ENCODE measurements at places on chromosomes 3 and 15.

DNA sequence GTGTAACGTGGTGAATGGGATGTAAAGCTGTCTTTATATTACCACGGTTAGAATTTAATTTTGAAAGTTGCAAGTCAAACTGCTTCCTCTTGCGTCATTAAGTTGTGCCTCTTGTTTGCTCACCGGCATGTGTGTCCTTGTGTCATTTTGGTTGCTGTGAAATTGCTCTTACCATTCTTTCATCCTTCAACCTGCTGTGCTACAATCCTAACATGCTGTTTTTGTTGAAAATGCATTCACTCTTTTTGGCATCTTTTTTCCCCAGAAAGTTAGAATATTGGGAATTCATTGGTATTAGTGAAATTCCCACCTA is 164.7 kb downstream of the PGPEP1L start:
- no peak for DNase-seq

DNA sequence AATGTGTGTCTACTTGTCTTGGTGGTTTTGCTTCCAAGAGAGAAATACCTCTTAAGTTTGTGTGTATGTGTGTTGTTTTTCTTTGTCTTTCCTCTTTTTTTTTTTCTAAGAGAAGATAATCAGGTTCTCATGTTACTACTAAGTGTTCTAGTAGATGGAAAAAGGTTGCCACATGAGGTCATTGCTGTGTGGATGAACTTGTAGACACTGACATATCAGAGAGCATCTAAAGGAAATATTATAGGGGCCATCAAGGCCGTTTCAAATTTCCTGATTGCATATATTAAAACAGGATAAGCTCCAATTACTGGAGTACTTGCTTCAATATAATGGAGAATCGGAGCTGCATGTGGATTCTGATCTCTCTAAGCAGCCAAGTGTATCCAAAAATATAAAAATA is 747.5 kb downstream of the NR2F2 start:
- no peak for DNase-seq

DNA sequence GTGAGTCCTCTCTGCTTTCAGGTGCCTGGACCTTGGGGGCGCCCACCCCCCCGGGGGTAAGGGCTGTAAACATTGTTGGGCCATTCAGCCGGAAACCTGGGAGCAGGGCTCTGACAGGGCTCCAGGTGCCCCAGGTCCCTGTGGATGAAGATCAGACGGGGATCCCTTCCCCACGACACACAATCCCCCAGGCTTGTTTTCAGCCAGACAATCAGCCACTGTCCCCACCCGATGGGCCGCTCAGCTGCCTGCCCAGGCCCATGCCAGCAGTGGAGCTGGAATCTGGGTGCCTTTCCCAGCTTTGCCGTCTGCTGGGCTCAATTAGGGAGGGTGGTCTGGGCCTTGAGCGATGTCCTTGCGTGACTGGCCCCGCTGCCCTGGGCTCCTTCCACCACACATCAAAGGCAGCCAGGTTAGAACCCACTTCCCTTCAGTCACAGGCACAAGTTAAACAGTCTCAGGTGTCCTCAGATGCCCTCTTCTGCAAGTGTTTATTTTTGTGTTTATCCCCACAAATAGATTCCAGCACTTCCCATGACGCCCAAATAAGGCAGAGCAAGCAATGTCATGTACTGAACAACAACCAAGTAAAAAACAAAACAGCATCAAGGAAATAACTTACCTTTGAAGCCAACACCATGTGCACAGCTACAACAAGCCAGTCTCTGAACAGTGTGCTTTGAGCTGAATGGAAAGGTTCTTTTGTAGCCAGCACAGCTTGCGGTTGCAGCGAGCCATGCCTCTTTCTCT is 77.0 kb upstream of the ALDH1A3 start:
- no peak for DNase-seq

DNA sequence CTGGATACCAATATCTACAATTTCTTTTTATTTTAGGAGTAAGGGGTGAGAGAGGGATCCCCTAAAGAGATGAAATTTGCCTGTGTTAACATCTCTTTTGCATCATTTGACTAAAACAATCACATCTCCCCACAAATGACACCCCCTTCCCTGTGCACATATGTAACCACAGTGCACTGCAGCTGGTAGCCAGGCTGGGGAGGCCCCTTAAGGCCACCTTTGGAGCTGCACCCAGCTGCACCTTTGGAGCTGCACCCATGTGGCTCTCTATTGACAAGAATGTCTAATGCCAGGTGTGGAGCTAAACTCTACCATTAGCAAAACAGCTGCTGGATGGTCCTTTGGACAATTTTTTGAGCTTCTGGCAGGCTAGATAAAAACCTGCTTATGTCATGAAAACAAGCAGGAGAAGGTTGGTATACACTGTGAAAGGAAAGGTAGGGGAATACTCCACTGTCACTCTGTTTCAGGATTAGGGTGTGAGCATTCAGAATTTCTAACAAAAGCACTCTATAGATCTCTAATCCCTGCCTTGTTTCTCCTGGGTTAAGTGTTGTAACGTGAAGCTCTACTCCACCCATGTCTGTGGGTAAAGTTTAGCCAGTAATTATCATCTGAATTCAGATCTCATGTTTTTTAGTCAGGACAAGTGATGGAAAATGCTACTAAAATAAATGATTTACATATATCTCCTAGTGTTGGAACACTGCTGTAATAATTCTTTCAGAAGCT is 52.1 kb downstream of the TFG start:
- no peak for DNase-seq

DNA sequence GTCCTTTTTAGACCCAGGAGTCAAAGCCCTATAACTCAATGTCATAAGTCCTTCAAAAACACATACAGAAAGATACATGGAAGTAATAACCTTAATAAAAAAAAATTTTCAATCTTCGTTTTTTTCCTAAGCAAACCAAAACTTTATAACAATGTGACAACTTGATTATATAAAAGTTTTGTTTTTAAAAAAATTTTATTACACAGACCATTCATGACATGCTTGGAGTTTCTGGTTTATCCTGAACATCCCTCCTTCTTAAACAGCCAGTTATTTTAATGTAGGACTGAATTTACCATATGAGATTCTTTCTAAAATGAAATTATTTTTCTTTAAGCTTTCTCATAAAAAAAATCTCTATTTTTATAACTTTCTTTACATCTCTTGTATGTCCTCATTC is 30.7 kb downstream of the IQCF6 start:
- no peak for DNase-seq

DNA sequence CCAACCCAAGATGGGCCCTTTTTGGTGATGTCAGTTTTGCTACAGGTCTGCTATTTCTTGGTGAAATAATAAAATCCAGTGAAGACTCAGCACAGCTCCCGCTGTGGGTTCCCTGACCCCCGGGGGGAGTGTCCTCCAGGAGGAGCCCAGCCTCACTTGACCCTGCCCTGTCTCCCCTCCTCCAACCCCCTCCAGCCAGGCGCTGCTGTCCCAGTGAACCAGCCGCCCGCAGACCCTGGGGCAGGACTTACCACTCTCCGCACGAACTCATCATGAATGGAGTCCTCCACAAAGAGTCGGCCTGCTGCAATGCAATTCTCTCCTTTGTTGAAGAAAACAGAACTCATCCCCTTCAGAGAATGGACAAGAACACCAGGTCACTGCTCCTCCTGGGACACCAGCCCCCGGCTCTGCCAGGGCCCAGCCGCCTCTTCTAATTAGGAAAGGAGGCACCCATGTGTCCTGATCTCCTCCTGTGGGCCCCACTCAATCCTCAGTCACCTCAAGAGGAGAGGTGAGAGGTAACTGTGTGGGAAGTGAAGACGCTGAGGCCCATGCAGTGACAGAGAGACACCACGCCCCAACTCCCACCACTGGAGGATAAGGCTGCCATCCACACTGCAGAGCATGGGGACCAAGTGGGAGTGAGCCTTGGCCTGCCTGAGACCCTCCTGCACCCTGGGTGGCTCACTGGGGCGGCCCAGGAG is 28.8 kb upstream of the SLC41A3 start:
- no peak for DNase-seq

DNA sequence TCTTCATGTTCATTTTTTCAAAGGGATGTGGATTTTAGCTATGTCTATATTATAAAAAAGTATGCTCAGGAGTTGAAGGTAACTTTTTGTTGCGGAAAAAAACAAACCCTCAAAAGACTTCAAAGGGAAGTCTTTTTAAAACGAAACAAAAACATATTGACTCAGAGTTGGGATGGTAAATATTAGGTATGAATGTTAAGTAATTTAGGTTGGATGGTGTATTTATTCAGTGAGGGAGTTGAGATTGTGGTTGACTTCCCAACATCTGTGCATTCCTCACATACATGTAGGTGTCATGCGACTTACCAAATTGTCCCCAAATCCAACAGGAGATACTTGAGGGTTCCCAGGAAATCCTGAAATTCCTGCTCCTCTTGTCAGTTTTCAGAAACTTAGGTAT is 32.7 kb upstream of the PLSCR5 start:
- DNase-seq, result no peak

- no peak for DNase-seq
These were observed 108.6 kb upstream of the PRR20G start for GRCh38 chr3:127396473-127396872.

Measured in left hindlimb (tissue), 1 donor.